ENCODE measurements at places on chromosomes 5 and 9.
A peak's percentile ranks its signal among the peaks of the same experiment; 100 is the strongest.

GRCh38 chr9:38771593-38771992 lies 51.7 kb upstream of the FAM240B start:
- DNase-seq, result no peak

DNA sequence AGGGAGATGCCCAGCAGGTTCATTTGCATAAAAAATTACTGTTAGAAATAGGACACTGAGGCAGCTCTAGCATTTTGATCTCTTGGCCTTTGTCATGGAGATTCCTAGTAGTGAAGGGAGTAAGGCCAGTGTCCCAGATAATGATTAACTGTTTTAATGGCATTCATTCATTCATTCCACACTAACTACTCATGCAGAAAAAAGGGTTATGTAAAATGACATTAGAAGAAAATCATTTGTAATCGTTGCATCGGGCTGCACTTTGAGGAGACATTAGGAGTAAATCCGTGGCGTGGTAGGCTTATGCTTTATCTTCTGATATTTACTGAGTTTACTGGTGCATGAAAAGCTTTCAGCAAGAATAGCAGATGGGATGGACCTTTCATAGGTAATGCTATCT lies 82.6 kb upstream of the GRHPR start:
- DNase-seq, result no peak

GRCh38 chr5:115602591-115603125 lies 379 bp upstream of the TICAM2 start:
- DNase-seq, result no peak

- DNase-seq, result peak; percentile 38
These were observed 74.6 kb downstream of the MRPL36 start for GRCh38 chr5:1724822-1725602.

GRCh38 chr5:135038813-135039270 lies 4.8 kb upstream of the PITX1 start:
- DNase-seq, result no peak
